CD4-positive, alpha-beta memory T cell (primary cell): ENCODE measurements at places on chromosomes 16 and 17.

GRCh38 chr16:68985268-68985667 lies 120.2 kb upstream of the HAS3 start:
- no peak for DNase-seq

DNA sequence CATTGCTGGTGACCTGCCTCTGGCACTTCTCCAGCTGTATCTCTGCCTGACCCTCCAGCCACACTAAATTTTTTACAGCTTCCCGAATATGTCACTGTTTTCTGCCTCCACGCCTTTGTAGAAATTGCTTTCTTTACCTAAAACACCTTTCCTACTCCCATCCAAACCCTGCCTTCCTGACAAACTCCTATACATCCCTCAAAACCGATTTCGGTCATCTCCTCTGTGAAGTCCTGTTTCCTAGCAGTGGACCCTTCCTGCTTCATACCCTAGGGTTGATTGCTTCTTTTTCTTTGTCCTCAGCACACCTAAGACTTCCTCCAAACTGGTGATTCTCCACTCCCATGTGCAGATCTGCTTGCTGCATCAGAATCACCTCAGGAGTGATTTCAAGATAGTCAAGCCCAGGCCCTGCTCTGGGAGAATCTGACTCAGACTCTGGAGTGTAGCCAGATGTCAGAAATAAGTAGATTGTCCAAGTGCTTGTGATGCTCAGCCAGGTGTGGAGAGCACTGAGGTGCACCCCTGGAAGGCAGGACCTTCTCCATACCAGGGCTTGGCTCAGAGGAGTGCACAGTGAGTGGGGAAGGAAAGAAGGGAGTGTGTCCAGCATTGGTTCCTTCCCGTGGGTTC lies 184.2 kb downstream of the COPRS start:
- no peak for DNase-seq

- DNase-seq = no peak
Measured at GRCh38 chr16:30025156-30025555, 2.2 kb downstream of the C16orf92 start.

GRCh38 chr17:36197387-36197703 lies 787 bp upstream of the CCL3L1 start:
- no peak for DNase-seq

- no peak for DNase-seq
Measured at GRCh38 chr17:31544186-31544585, 152.7 kb downstream of the RAB11FIP4 start.

- no peak for DNase-seq
Measured at GRCh38 chr16:85278839-85279238, 166.6 kb upstream of the CIBAR2 start.

DNA sequence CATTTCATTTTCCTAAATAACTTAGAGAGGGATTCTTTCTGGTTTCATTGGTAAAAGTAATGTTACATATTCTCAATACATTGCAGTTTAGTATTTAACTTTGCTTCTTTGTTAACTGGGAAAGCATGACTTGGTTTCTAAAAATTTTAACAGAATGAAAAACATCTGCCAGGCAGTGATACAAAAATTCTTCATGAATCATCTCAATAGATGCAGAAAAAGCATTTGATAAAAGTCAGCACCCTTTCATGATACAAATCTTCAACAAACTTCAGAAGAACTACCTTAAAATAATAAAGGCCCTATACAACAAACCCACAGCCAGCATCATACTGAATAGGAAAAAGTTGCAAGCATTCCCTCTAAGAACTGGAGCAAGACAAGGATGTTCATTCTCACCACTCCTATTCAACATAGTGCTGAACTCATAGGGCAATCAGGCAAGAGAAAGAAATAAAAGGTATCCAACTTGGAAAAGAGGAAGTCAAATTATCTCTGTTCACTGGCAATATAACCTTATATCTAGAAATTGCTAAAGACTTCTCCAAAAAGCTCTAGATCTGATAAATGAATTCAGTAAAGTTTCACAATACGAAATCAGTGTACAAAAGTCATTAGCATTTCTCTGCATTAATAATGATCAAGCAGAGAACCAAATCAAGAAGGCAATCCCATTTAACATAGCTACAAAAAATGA lies 50.4 kb downstream of the SLFN5 start:
- no peak for DNase-seq

DNA sequence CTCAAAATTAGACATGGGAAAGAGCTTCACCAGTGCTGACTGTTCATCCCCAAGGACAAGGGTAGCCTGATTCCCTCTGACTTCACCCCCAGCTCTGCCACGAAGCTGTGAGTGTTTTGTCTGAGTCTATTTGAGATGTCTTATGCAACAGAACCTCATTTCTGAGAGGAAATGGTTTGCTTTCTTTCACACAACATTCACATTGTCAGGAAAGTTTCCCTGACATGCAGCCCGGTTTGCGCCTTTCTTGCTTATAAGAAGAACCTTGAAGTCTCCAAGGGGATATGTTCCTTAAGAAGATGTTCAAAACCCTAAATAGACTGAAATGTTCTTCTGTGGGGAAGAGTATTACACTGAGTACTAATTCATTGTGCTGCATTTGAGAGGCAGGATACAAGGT lies 300.5 kb upstream of the CCL2 start:
- no peak for DNase-seq

DNA sequence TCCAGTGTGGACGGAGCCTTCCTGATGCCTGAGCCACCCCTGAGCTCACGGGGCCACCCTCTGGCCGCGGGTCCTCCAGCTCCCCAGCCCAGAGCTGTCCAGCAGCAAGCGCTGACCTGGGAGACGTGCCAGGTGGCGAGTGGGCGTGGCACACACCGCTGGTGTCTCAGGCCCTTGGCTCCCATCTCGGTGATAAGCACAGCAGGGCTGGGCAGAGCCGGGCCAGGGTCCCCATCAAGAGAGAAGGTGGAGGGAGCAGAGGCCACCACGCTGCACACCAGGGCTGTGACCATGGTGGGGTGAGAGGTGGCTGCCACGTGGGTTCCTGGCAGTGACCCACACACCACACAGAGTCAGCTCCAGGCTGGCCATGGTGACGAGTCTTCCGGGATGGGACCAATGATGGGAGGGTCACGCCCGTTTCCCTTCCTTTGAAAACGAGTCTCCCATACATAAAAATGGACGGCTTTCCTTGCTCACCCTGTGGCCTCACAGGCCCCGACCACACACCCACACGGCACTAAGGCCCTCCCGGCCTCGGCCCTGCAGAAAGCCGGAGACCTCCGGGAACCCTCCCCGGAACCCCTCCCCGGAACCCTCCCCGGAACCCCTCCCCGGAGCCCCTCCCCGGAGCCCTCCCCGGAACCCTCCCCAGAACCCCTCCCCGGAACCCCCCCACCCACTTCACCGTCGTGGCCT lies 16.8 kb downstream of the UTS2R start:
- DNase-seq = no peak

GRCh38 chr17:72523491-72523890 lies 402.7 kb downstream of the SOX9 start:
- DNase-seq = no peak

GRCh38 chr16:82995924-82996441 lies 369.2 kb downstream of the CDH13 start:
- DNase-seq = no peak

DNA sequence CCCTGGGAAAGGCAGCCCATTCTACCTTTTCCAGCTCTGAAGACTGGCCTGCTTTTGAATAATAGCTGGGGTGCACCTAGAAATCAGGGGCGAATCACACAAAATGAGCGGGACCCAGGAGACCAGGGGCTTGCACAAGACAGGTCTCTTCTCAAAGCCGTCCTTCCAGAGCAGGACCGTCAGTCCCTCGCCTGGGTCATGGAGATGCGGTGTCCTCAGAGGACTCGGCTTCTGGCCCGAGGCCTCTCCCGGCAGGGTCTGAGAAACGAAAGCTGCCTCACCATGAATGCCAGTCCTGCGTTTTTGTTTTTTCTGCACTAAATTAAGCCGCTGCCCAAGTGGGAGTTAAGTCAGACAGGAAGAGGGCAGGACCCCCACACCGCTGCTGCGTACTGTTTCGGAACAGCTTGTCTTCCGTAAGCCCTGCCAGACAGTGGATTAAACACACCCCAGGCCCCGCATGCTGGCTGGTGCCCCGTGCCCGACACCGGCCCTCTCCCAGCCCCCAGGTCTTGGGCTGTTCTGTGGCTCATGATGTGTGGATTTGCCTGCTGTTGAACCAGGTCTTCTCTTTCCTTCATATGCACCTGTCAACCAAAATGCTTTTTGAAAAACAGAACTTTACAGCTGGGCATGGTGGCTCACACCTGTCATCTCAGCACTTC lies 142.1 kb upstream of the RPH3AL start:
- DNase-seq = no peak

- no peak for DNase-seq
Measured at GRCh38 chr16:17258848-17259713, 211.7 kb downstream of the XYLT1 start.

DNA sequence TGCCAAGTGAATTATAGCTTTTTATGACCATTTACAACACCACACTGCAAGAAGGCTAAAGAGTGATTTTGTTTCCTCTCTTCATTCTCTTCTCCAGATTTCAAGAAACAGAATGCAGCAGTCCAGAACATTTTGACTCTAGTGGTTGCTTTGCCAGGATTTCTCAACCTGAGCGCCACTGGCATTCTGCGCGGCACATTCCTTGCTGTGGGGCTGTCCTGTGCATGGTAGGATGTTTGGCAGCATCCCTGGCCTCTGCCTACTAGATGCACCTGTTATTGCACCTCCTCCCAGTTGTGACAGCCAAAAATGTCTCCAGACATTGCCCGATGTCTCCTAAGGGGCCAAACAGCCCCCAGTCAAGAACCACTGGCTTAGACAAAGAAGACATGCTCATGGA lies 25.7 kb upstream of the SLC39A11 start:
- no peak for DNase-seq

GRCh38 chr16:84252184-84252583 lies 12.4 kb upstream of the KCNG4 start:
- DNase-seq = no peak

DNA sequence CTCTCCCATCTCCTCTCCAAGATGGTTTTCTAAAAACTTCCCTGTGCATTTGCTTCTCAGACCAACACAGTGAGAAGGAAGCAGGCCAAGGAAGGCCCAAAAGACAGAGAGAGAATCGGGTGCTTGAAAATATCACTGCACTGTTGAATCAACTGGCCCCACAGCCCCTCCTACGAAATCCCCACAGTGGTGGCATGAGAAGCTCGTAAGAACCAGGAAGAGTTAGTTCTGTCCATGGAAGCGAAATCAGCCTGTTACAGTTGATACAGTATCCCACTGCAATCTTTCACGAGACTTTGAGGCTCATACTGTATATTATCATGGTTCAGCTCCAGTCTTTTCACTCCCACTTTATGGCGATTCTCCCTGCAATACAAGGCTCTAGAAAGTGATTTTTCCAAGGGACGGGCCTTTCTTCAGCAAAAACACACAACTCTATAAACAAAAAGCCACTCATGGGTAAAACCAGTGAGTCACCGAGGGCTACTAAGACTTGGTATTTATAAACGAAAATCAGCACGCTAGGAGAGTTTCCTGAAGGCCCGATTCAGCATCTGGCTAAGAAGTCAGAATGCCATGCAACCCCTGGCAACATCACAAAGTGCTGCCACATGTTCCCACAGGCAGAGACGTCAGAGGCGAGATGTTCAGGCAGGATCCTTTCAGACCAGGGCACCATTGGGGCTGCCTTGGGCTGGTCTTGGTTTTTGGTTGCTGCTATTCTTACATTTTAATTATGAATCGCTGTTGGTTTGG lies 185.7 kb downstream of the IRX5 start:
- DNase-seq = no peak

- no peak for DNase-seq
Measured at GRCh38 chr16:14140923-14141322, 69.8 kb downstream of the MRTFB start.

DNA sequence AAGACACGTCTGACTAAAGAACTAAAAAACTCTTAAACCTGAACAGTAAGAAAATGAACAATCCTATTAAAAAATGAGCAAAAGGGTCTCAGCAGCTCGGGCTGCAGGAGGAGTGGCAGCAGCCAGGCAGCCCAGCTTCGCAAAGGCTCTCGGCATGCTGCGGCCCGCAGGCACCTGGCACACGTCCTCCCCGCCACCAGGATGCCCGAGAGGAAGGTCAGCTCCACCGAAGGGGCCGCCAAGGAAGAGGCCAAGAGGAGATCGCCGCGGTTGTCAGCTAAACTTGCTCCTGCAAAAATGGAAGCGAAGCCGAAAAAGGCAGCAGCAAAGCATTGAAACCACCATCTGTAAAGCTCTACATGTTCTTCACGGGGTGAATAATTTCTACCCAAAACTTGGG lies 173.5 kb downstream of the BCAS3 start:
- no peak for DNase-seq

- peak; percentile 52 for DNase-seq
Measured at GRCh38 chr16:4064950-4065352, 51.3 kb downstream of the ADCY9 start.

DNA sequence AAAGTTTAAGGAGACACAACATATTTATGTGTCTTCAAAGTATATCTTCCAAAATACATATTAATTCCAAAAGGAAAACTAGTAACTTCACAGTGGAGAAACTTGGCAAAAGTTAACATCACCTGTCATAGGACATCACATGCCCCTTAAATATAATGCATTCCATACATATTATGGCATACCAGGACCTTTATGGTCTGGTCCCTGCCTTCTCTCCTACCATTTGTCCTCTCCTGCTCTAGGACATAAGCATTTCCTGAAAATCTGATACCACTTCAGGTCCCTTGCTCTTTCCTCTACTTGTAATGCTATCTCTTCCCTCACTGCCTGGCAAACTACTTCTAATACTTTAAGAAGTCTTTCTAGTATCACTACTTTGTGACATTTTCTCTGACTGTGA lies 168.1 kb upstream of the RBL2 start:
- no peak for DNase-seq

GRCh38 chr16:79528338-79528737 lies 72.2 kb downstream of the MAF start:
- no peak for DNase-seq

DNA sequence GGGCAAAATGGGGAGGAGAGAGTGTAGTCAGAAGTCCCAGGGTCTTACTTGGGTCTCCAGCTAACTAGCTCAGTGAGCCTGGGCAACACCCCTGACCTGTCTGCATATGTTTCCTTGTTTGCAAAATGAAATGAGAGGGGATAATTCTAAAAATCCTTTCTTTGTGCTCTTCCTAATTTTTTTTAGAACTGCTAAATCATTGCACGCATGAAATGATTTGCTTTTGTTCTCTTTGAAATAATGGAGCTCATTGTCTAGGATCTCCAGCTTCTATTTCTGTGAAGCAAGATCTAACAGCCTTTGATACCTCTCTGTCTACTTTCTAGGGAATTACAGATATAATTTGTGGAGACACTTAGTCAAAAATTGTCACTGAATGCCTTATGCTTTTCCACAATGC lies 181.3 kb downstream of the CDH13 start:
- DNase-seq = no peak

- DNase-seq = no peak
Measured at GRCh38 chr17:78267253-78268073, 36.0 kb downstream of the TMEM235 start.
